ENCODE measurements at places on chromosomes 3 and 15.

DNA sequence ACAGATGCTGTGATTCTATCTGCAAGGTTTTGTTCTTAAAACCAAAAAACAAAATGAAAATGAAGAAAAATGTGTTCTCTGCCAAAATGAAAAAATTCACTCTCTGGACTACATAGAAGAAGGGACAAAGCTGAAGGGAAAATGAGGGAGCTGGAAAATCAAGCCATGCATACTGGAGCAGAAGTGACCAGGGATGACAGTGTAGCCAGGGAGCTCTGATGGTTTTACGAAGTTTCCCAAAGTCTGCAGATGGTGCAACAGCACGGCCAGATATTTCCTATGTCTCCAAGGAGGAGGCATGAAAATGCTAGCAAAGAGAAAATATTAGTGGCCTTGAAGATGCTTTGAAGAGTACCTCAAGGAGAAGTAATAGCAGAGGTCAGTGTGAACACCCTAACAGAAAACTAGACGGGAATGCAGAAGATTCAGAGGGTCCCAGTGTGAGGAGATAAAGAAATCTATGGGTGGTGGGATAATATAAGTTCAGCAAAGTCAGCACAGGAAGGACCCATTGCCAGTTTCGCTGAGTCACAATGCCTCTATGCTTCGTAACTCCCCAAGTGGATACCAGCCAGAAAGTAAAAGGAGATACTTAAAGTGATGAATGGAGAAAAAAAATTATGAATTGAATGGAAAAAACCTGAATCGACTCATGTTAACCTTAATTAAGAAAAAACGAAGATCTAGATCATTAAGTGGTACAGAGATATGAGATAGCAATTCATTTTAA, 39.0 kb upstream of the POMGNT2 start:
- DNase-seq = no peak

- no peak for DNase-seq
Measured at GRCh38 chr3:37994639-37994972, 4.0 kb downstream of the VILL start.

GRCh38 chr3:178532476-178532875, 3.8 kb upstream of the KCNMB2 start:
- DNase-seq = no peak

DNA sequence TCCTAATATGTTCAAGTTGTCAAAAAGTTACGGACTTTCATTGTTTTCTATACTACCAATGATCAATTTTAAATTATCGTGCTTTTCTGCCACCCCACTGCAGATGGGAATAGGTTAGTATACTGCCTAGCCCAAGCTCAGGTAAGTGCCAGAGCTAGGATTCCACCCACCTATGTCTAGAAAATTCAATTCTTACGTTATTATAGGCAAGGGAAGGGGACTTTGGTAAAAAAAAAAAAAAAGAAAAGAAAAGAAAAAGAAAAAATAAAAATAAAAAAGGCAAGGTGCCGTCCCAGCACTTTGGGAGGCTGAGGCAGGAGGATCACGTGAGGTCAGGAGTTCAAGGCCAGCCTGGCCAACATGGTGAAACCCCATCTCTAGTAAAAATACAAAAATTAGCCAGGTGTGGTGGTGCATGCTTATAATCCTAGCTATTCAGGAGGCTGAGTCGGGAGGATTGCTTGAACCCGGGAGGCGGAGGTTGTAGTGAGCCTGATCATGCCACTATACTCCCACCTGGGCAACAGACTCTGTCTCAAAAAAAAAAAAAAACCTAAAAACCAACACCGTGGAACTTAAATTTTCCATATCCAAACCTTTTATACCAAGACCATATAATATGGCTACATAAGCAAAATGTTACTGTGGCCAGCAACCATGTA, 1.3 kb downstream of the RPL22L1 start:
- no peak for DNase-seq

GRCh38 chr3:181912384-181912783, 200.7 kb downstream of the SOX2 start:
- no peak for DNase-seq

DNA sequence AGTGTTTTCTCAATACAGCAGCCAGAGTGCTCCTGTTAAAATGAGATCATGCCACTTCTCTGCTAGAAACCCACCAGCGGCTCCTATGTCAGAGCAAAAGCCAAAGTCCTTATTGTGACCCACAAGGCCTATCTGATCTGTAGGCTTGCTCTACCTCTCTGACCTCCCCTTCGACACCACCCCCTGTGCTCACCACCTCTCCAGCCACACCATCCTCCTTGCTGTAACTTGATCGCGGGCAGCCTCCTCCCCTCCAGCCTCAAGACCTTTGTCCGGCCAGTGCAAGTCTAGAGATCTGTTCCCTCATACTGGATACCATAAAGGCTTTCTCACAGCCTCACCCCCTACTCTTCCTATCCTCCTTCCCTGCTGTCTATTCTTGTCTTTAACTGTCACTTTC, 1.9 kb upstream of the IGDCC4 start:
- no peak for DNase-seq

DNA sequence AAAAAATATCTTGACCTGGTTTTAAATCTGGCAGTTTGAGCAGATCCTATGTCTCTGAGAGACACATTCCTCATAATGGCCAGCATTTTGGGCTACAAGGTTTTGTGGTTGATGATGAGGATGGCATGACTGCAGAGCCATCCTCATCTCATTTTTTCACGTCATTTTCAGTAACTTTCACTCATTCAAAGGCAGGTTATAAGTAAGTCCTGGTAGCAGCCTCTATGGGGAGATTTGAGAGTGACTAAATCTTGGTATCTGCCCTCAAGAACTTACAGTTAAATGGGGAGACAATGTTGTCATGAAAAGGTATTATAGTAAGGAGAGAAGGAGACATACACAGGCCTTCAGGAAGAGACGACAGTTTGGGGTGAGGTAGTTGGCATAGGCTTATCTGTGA, 14.5 kb downstream of the TIGIT start:
- DNase-seq = no peak

GRCh38 chr3:43998836-43999727, 242.6 kb upstream of the TOPAZ1 start:
- DNase-seq = peak; percentile 86

DNA sequence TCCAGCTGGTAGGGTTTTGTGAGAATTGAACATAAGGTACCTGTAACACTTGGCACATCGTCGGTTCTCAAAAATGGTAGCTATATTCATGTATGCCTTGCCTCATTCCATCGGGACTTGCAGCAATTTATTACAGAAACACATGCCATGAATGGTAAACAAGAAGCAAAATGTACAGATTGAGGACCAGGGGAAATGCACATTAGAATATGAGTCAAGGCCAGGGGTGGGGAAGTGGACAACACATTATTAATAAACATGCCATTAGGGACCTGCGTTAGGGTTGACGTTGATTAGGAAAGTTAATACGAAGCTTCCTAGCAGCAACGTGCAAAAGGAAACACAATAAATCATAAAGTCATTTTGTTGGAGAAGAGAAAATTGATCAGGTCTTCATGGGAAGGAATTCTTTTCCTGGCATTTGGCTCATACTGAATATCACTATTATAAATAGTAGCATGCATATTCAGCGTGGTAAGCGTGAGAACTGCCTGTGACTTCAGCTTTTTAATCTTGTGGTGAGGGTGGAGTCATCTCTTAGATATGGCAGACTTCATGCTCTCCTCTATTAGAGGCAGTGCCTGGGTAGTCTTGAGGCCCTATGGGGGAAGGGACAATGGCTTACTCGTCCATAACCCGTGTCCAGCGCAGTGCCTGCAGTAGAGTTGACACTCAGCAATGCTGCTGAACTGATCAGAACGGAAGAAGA, 184.9 kb downstream of the SV2B start:
- no peak for DNase-seq

- DNase-seq = no peak
Measured at GRCh38 chr3:46643701-46644100, 31.4 kb downstream of the FAM240A start.

- DNase-seq = no peak
Measured at GRCh38 chr15:31803388-31803884, 226.9 kb upstream of the CHRNA7 start.

DNA sequence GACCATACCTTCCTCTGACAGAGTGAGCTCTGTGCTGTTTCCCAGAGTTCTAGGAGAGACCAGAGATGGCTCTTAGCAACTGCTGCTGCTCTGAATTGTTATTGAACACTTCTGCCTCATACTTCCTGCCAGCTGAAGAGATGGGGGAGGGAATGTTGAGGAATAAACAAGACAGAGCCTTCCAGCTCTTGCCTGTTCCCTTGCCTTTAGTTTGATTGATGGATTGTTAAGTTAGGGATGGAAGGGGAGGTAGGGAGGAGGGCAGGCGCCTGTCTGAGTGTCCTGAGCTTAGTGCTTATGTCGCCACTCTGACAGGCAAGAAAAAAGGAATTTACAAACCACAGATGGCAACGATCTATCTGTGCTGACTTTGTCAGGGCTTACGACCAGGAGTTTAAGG, 42.8 kb downstream of the ZNF609 start:
- no peak for DNase-seq

GRCh38 chr3:110198717-110199587, 861.6 kb upstream of the DPPA4 start:
- no peak for DNase-seq

GRCh38 chr3:125437631-125438435, 62.7 kb upstream of the ZNF148 start:
- DNase-seq = peak; percentile 68

GRCh38 chr3:128683957-128684356, 33.3 kb upstream of the RPN1 start:
- DNase-seq = no peak

DNA sequence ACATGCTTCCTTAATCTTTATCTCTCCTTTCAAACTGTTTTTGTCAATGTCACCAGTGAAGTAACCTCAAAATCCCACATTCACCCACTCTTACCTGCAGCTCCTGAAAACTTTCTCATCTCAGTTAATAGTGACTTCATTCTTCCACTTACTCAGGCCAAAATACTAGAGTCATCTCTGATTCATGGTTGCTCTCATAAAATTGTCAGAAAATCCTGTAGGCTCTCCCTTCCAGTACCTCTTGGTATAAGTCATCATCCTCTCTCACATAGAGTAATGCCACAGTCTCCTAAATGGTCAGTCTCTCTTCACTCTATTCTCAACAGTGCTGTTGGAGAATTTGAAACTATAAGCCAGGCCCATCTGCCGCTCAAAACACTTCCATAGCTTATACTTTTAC, 34.9 kb upstream of the POU1F1 start:
- DNase-seq = no peak

DNA sequence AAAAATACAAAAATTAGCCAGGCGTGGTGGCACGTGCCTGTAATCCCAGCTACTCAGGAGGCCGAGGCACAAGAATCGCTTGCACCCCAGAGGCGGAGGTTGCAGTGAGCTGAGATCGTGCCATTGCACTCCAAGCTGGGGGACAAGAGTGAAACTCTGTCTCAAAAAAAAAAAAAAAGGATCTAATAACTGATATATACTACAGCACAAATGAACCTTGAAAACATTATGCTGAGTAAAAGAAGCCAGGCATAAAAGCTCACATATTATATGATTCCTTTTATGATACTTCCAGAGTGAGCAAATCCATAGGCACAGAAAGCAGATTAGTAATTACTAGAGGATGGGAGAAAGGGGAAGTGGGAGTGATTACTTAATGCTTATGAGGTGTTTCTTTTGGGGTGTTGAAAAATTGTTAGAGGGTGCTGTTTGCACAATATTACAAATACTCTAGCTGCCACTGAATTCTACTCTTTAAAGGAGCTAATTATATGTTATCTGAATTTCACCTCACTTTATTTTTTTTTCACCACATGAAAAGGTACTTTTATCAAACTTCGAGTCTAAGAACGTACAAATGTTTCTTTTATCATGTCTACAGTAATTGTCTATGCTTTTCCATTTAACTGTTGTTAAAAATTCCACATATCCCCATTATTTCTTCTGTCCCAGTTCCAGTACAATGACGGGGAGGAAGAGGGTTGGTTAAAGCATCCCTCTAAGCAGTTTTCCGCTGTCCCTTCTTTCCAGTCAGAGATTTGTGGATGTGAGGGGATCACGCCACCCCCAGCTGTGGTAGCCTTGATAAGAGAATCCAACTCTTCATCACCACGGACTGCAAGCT, 77.7 kb upstream of the FAM174B start:
- no peak for DNase-seq

DNA sequence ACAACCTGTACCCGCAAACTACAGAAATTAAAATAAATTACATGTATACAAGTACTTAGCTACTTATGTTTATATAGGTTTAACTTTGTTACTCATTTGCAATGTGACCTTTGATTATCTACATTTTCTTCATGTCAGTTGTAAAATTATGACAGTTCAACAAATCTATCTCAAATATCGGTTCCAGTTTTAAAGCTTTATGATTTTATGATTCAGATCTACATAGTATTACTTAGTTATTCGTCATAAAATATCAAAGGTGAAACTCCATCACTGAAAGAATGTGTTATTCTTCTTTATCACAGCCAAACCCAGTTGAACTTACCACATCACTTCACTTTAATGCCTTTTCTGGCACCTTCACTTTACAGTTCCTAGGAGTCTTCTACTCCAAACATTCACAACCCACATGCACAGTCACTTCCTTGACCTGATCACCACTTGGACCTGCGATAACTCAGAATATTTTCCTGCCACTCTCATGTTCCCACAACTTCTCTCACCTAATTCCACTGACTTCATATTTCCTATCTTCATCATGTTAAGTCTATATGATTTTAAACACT, 47.2 kb downstream of the SLITRK3 start:
- no peak for DNase-seq

DNA sequence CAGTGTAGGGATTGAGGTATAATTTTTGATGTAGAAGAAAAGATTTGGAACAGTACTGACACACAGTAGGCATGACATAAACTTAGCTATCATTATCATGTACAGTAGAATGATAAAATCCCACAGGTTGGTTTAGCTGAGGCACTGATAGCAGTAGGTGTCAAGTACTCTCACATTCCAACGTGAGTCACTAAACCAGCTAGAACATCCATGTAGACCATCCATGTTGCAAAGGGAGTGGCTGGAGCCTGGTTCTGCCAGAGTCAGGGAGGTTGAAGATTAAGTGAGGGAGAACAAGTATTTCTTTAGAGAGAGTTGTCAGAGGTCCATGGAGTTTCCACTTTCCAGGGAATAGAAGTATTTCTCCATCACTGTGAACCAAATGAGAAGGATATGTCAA, 157.2 kb upstream of the TMEM108 start:
- DNase-seq = no peak

- DNase-seq = no peak
Measured at GRCh38 chr15:60396100-60396499, 1.7 kb downstream of the ANXA2 start.

GRCh38 chr3:189950258-189950657, 170.4 kb downstream of the P3H2 start:
- DNase-seq = no peak

Data from germinal center (tissue), 1 donor.